ENCODE measurements at places on chromosomes 7 and 10.

DNA sequence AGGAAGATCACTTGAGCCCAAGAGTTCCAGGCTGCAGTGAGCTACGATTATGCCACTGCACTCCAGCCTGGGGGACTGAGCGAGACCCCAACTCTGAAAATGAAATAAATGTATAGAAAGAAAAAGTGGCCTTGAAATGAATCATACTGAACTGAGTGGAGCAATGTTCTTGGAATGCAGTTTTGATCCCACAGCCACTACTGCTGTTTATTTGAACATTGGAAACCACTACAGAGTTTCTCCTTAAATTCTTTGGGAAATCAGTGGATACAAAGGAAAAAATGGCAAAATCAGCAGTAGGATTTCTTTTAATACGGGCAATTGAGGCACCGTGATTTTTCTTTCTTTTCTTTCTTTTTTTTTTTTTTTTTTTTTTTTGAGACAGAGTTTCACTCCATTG, 637.4 kb downstream of the GALNT17 start:
- no peak for DNase-seq

DNA sequence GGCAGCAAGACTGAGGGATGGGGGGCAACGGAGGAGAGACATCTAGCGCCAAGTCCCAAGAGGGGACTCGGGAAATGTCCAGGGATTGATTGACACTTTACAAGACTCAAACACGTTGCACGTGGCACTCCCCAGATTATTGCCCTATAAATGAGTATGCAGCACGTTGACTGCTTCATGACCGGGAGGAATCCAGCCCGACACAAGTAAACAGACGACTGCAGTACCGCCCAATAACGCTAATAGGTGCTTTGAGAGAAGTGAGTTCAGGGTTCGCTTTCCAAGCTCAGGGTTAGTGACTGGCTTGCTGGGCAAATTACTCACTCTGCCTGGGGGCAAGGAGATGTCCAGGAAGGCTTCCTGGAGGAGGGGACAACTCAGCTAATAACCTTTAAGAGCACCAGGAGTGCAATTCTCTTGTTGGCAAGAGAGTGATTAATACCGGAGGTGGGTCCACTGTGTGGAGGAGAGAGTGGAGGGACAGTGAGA, 73.3 kb upstream of the MYL10 start:
- no peak for DNase-seq

- no peak for DNase-seq
Measured at GRCh38 chr7:108441392-108441955, 14.8 kb downstream of the NRCAM start.

DNA sequence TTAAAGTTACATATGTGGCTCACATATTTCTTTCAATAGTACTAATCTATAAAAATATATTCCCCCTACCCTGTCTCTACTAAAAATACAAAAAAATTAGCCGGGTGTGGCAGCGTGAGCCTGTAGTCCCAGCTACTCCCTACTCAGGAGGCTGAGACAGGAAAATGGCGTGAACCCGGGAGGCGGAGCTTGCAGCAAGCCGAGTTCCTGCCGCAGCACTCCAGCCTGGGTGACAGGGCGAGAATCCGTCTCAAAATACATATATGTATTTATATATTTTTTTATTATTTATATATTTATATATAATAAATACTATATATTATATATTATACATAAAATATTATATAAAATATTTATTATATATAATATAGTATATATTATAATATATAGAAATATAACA, 69.7 kb upstream of the GRM3 start:
- DNase-seq, result no peak

DNA sequence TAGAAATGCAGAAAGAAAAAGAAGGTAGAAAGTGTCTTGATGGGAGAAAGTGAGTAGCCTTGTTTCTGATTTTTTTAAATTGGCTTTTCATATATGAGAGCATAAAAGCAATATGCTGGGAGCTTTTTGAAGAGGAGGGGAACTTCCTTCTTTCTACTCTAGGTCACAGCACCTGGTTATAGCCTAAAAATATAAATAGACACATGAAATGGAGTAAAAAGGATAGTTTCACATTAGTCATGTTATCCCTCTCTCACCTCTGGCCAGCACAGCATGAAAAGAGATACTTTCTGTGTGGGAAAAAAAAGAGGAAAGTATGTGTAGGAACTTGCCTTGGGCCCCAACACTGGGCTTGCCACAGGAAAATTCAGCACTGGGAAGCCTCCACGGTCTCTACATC, 292.2 kb upstream of the ZWINT start:
- DNase-seq, result no peak

DNA sequence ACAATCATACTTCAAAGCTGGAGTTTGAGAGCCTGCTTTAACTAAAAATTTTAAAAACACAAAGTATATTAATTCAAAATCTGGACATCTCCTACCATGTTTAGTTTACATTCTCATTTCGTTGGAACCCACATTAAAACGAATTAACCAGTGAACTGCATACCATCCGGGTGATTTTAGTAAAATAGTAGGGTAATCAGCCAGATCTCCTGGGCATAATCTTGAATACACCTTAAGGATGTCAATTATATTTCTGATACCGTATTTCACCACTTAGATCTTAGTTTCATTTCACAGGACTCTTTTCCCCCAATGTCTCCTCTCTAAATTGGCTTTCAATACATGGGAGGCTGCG, 175.6 kb upstream of the PFKP start:
- no peak for DNase-seq

- DNase-seq, result no peak
Measured at GRCh38 chr7:29342761-29343160, 148.2 kb downstream of the CHN2 start.

DNA sequence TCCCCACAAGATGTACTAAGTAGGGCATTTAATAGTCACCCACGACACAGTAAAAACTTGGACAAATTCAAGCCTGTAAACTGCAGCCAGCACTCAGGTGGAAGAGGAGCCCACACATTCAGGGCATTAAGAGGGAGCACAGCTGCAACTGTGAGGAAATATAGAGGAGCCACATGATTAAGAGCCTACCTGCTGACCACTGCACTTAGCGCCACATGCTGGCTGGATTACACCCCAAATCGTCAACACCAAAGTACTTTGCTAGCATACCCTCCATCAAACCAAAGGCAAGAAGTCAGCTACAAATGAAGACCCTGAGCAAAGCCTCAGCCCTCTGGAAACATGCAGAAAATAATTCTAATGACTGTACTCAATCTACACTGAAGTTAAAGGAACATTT, 322.3 kb upstream of the PLXDC2 start:
- no peak for DNase-seq

DNA sequence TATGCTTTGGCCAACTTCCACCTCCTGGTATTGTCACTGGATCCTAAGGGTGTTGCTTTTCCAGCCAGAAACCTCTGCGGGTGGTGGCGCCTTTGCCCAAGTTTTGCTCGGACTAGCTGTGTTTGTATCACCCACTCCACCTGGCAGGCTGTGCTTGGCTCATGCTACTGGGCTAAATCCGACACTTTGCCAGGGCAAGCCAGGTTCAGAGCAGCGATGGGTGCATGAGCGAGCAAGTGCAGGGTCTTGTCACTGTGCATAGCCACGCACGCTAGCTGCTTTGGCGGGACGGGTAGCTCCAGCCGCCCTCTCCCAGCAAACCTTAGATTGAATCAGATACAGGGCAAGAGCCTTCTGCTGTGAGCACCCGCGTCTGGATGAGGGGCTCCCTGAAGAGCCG, 737.5 kb downstream of the PCDH15 start:
- DNase-seq, result no peak
